ENCODE measurements at places on chromosomes 16 and 17.

DNA sequence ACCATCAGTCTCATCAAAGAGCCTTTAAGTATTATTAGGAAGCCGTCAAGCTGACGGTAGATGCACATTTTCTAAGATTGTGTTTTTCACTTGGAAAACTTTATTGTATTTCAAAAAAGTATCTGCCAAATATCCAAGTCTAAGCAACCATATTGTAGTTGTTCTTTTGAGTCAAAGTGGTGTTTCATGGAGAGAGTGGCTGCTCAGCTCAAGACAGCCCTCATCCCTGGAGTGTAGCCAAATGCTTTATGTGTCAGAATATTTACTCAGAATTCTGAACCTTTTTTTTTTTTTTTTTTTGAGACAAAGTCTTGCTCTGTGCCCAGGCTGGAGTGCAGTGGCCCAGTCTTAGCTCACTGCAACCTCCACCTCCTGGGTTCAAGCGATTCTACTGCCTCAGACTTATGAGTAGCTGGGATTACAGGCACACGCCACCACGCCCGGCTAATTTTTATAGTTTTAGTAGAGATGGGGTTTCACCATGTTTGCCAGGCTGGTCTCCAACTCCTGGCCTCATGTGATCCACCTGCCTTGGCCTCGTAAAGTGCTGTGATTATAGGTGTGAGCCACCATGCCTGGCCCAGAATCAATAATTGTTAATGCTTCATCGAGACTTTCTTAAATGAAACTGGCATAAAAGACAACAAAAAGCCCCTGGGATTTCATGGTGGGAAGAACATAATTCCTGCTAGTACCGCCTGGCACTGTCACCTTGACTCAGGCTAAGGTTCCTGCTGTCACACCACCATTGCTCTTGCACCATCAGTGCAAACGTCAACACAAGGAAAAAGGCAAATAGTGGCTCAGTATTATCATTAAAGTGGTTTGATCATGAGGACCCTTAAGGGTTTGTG is 45.5 kb downstream of the PRKCA start:
- peak; percentile 68 for DNase-seq

GRCh38 chr17:4178651-4179050 is 35.7 kb downstream of the CYB5D2 start:
- DNase-seq: no peak

DNA sequence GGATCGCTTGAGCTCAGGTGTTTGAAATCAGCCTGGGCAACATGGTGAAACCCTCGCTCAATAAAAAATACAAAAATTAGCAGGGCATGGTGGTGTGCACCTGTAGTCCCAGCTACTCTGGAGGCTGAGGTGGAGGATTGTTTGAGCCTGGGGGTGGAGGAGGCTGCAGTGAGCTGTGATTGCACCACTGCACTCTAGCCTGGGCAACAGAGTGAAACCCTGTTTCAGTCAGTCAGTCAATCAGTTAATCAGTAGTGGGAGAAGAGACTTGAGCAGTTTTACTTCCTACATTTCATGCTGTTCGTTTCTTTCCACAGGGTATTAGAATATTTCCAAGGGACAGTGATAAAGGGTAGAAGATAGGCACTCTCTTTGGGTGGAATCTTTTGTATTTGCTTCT is 8.8 kb downstream of the MAP3K3 start:
- no peak for DNase-seq

DNA sequence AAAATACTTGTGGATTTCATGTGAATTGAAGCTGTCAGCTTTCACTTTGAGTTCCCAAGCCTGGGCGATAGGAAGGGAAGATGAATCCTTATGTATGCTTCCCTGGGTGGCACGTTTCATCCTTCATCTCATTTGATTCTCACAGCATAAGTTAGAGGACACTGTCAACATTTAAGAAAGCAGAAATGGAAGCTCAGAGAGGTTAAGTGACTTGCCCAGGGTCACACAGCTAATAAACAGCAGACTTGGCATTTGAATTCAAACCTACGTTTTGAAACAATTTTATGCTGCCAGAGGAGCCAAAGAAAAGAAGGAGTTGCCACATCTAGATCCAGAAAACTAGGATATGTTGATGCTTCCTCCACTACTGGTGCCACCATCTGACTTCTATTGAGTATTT is 108.3 kb upstream of the GPR139 start:
- no peak for DNase-seq

- no peak for DNase-seq
Measured at GRCh38 chr16:35533683-35534082, 2074.3 kb downstream of the TP53TG3F start.

DNA sequence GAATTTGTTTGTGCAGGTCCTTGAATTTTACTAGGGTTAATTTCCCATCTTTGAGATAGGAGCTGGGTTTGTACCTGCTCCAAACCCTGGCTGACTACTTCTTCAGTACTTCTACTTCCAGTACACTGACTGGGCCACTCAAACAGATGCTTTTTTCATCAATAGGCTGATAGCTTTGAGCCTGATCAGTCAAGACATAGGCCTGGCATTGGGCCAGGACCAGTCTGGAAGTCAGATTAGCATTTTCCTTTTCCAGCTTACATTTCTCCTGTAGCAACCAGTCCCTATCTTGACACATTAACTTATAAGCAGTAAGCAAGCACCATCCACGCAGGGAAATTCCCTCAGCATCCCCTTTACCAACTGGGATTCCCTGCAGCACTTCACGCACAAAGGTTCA is 7.5 kb upstream of the TMEM101 start:
- no peak for DNase-seq

GRCh38 chr16:25553711-25554436 is 137.9 kb upstream of the HS3ST4 start:
- peak; percentile 27 for DNase-seq

- peak; percentile 87 for DNase-seq
Measured at GRCh38 chr17:60390186-60390585, 1.7 kb downstream of the USP32 start.

DNA sequence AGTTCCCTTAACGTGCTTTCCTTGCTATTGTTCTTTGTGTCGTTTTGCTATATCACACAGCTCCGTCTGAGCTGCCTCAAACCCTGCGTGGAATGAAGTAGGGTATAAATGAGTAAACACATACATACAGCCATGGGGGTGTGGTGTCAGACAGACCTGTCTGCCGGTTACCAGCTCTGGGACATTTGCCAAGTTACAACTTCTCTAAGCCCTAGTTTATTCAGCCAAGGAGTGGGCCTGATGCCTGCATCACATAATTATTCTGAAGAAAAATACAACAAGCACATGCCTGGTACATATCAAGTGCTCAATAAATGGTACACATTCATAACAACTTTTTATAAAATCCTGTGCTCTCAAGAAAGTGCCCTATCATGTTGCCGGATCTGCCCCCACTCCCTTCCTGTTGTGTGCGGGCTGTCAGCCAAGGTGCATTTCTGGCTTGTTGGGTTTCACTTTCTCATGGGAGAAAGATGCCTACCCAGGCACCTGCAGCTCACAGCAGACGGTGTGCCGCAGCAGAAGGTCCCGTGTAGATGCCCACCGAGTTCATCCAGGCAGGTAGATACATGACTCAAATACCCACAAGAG is 30.5 kb downstream of the SMPD3 start:
- no peak for DNase-seq

- DNase-seq: no peak
Measured at GRCh38 chr16:56097306-56097705, 94.0 kb upstream of the GNAO1 start.

DNA sequence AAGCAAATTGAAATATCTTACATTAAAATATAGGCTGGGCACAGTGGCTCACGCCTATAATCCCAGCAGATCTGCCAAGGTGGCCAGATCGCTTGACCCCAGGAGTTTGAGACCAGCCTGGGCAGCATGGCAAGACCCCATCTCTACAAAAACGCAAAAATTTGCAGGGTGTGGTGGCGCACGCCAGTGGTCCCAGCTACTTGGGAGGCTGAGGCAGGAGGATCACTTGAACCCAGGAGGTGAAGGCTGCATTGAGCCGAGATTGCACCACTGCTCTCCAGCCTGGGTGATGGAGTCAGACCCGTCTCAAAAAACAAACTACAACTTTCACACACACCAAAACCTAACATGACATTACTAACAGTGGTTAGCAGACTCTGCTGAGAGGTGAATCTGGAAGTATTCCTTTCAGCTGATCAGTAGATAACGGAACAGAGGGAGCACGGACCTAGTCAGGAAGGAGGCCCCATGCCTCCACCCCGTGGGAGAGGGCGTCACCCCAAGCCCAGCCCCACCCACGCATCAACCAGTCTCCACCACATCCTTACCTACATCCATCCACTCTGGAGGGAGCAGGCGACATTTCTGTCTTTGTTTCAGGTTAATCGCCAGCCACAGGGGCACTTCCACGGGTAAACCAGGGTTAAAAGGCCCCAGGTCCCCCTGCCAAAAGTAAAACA is 1.7 kb downstream of the GINS2 start:
- DNase-seq: no peak

DNA sequence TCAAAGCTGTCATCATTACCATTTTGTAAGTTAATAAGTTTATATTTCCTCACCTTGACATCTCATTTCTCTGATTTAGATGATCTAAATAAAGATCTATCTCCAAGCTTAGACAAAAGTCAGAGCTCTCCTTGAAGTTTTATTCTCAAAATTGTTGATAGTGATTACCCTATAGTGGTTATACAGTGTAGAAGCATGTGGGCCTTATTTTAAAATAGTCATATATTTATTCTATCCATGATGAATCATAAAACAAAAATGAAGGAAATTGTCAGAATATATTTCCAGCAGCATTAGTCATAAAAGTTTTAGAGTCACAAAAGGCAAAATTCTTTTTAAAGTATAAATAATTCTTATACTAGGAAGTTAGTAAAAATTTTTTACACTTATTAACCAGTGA is 49.0 kb downstream of the RHOT1 start:
- DNase-seq: peak; percentile 73

- DNase-seq: peak; percentile 15
Measured at GRCh38 chr17:66135896-66136295, 56.0 kb downstream of the CEP112 start.

- no peak for DNase-seq
Measured at GRCh38 chr16:53176434-53176833, 121.6 kb downstream of the CHD9 start.

DNA sequence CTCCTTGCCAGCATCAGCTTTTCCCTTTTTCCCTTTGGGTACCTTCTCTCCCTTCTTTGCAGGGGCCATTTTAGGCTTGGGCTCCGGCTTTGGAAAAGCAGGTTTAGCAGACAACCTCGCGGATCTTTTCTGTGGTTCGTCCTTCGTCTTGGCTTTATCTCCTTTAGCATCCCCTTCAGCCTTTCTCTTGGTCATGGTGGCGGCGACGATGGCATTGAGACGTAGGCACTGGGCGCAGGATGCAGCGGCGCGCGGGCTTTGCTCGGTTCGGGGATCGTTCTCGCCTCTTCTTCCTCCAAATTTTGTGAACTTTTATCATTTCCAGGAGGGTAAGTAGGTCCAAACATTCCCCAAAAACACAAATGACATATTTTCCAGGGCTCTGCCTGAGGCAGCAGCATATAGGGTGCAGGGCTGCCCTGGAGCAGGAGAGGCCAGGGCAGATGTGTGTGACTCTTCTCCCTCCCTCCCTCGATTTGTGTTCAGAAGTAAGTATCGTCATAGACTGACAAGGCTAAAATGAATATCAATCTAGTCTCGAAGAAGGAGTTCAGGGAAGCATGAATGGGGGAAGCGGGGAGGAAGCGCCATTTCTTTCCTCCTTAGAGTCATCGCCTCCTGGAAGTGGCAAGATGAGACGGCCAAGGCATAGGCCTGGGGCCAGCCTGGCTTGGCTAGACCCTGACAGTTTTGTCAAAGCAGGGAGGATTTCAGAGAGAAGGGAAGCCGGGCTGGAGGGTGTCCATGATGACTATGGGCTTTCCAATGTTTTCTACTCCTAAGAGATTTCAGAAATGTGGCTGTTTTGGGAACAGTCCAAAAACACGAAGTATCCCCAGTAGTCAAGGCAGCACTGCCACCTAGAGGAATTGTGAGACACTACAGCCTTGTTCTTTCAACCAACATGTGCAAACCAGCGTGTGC is 13.2 kb downstream of the CHCT1 start:
- DNase-seq: peak; percentile 91

DNA sequence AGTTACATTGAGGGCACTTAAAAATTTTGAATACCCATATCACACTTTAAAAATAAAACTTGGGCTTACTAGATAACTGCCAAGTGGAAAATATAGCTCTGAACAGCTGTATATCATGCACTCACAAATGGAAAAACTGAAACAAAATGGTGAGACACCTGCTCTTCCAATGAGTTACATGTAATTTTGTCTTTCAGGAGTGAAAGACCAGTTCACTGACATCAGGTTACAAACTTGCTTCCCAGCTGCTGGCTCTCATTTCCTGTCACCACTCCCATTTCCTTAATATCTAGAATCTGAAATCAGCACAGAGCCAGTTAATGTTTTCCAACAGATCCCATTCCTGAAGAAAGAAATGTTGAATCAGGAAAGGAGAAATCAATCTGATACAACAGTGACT is 10.8 kb downstream of the CSNK2A2 start:
- DNase-seq: peak; percentile 8

Data from EH (cell line).